Pancreas (tissue), 10 donors: ENCODE measurements at places on chromosomes 5 and 9. TPM values are rescaled to one million over a fixed set of nuclear protein-coding genes. Genes with fewer than 3 reads are reported as not detected.

GRCh38 chr9:35341021-35341420 lies 148.9 kb upstream of the RUSC2 start:
- DNase-seq = no peak

DNA sequence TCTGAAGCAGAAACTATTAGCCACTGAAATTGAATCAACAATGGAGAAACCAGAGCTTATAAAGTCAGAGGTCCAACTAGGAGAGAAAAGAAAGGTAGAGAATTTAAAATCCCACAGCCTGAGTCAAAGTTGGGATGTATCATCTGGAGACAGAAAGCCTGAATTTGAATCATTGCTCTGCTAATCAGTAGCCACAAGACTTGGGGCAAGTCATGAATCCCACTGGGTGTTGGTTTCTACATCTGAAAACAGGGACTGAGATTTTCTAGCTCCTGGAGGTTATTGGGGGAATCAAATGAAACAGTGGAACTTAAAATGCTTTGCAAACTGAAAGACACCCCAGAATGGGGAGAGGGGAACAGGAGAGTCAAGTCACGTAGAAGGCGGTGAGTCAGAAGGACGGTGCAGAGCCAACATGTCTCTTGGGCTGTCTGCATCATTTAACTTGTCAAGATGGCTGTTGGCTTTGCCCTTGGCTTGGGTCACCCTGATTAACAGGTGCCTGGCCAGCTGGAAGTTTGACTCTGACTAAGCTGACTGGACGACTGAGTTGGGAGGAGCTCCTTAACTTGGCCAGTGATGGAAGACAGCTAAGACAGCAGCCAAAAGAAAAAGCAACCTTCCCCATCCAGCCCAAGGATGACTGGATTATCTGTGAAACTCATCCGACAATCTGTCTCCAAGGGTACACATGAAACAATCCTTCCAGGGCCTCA lies 60.6 kb upstream of the ADRA1B start:
- no peak for DNase-seq

- no peak for DNase-seq
Observed at GRCh38 chr5:72812488-72812887, 4.0 kb upstream of the TNPO1 start.

Gene PSD2
- total RNA-seq = 0.08 TPM

Gene LAMC3
- total RNA-seq = 4.9 TPM
